ENCODE measurements at places on chromosomes 2 and 18.

- no peak for DNase-seq
These were observed 68.4 kb upstream of the CTDP1 start for GRCh38 chr18:79611040-79611681.

DNA sequence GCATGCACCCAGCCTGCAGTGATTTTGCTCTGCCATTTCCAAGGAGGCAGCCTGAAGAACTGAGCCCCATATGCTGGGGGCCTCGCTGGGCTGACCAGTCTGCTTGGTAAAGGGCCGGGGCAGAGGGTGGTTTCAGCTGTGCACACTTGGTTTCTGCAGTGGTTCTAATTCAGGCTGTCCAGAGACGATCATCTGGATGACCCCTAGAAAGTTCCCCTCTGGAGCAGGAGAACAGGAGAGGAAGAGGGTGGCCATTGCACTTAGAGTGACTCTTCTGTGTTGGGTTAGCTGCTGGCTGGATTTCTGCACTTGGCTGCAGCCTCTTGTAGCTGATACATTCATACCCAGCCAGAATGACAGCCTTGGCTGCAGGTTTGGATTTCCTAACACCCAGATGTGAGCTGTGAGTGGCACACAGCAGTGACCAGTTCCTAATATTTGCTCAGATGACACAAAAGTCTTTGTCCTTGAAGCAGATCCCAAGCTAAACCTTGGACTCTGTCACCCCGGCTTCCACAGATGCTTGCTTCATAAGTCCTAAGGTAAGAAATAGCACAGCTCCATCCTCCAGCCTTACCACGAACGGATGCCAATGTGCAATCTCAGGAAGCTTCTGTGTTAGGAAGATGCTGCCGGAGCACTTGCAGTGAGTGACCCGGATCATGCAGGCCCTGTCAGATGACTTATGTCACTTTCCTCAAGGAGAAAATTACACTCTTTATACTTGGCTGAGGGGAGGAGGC is 105.6 kb downstream of the HNRNPLL start:
- no peak for DNase-seq

GRCh38 chr2:70656421-70657010 is 102.9 kb upstream of the TGFA start:
- DNase-seq = no peak

DNA sequence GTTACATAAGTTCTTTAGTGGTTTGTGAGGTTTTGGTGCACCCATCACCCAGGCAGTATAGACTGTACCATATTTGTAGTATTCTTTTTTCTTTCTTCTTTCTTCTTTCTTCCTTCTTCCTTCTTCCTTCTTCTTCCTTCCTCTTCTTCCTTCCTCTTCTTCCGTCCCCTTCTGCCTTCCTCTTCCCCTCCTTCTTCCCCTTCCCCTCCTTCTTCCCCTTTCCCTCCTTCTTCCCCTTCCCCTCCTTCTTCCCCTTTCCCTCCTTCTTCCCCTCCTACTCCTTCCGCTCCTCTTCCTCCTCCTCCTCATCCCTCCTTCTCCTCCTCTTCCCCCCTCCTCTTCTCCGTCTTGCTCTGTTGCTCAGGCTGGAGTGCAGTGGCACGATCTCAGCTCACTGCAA is 41.6 kb downstream of the CAB39 start:
- DNase-seq = no peak

DNA sequence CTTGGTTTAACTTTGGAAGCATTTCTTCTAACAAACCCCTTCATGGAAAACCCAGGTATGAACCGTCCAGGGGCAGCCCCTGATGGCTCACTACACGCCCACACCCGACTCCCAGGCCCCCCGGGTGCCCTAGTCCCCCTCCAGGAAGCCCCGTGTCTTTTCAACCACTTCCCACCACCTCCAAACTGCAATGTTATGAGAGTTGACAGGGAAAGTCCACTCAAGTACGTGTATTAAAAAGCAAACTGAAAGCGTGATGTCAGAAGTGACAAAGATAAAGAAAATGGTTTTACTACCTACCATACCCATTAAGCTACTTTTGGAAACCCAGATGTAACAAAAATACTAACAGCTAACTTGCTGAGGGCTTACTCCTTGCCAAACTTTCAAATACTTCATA is 51.5 kb downstream of the L3MBTL4 start:
- no peak for DNase-seq

DNA sequence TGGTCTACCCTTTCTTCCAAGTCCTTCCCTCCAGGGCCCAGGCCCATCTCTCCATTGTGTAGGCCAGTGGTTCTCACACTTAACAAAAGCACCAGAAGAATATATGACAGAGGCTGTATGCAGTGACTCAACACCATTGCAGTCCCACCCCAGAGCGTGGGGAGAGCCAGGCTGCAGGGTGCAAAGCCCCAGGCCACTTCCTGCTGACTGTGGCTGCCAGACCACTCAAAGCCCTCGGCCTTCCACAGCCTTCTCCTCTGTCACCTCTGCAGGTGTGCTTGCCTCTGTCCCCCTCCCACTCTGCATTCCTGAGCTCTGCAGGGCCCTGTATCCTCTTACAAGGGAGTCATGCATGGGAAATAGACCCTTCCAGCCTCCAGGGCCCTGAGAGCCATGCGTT is 40.4 kb upstream of the ARHGEF4 start:
- DNase-seq = no peak

GRCh38 chr2:107961395-107961794 is 24.9 kb upstream of the SLC5A7 start:
- DNase-seq = no peak

DNA sequence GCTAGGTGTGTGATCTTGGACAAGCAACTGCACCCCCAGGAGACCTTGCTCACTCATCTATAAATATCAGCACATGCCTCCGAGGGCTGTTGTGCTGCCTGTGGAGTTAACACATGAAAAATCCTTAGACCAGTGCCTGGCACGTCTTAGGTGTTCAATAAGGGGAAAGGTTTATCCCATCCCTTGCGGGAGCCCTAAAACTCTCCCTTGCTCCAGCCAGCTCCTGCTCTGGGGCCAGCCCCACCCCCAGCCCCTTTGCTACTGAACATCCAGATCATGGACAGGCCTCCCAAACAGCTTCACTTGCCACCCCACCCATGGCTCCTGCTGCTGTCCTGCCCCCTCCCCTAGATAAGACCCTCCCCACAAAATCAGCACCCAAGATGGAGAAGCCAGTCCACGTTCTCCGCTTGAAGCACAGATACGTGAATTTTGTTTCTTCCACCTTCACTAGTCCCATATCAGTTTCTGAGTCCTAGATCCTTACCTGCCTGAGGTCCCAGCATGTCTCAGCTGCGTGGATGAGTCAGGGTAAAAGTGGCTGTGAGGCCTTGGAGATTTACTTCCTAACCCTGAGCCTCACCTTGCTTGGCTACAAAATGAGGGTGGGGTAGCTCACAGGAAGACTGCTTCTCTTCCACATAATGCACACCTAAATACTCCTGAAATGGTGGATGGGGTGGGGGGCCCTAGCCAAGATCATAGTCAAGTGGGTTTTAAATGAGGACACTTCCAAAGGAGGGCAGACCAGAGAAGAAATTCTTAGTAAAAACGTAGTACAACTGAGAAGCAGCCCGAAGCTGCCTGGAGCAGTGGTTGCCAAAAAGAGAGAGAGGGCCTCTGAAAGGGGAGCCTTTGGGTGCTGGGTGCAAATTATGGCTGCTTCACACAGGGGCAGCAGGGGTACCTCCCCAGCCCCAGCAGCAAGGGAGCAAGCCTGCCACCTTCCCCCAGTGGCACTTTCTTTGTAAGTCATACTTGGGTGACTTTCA is 40.4 kb downstream of the C1QL2 start:
- no peak for DNase-seq

- DNase-seq = no peak
These were observed 74.1 kb upstream of the GLI2 start for GRCh38 chr2:120661551-120661950.

- DNase-seq = peak; percentile 22
These were observed 304.7 kb downstream of the FBXO15 start for GRCh38 chr18:73842795-73843394.
